MCF 10A (cell line): ENCODE measurements at places on chromosomes 7 and 10. TPM values are rescaled to one million over a fixed set of nuclear protein-coding genes. Genes with fewer than 3 reads are reported as not detected.

HKDC1 gene
- 0.68 and 1.1 TPM in 2 replicates for total RNA-seq

ELMO1 gene
- total RNA-seq, result 0.30 TPM in 1 of 2 replicates, not detected in the other

PCLO gene
- total RNA-seq, result 2.0 and 2.3 TPM in 2 replicates

FAM25C gene
- total RNA-seq, result not detected in 2 replicates

AGMO gene
- not detected in 2 replicates for total RNA-seq

ARL5B gene
- total RNA-seq, result 22.0 and 23.1 TPM in 2 replicates

TMEM229A gene
- total RNA-seq, result not detected in 2 replicates

CTBP2 gene
- total RNA-seq, result 129 and 152 TPM in 2 replicates

SUN3 gene
- 0.22 TPM in 1 of 2 replicates, not detected in the other for total RNA-seq

RSPH10B2 gene
- total RNA-seq, result not detected in 2 replicates

ACSM6 gene
- not detected in 2 replicates for total RNA-seq

SRRM3 gene
- 0.70 and 0.71 TPM in 2 replicates for total RNA-seq

VPS37D gene
- total RNA-seq, result 0.44 and 1.3 TPM in 2 replicates

COL17A1 gene
- total RNA-seq, result 514 and 563 TPM in 2 replicates

CPA4 gene
- total RNA-seq, result 1.8 and 4.3 TPM in 2 replicates

FAM180A gene
- 0.17 TPM in 1 of 2 replicates, not detected in the other for total RNA-seq

FAM171A1 gene
- 9.3 and 15.9 TPM in 2 replicates for total RNA-seq

ADCY1 gene
- 0.61 and 0.79 TPM in 2 replicates for total RNA-seq

WDFY4 gene
- total RNA-seq, result not detected in 2 replicates

TCF7L2 gene
- 25.2 and 25.7 TPM in 2 replicates for total RNA-seq

COL26A1 gene
- total RNA-seq, result not detected in 2 replicates

OGDHL gene
- 0.22 and 0.28 TPM in 2 replicates for total RNA-seq

TSPAN33 gene
- total RNA-seq, result 1.7 TPM in 2 replicates

AKR1B15 gene
- total RNA-seq, result not detected in 2 replicates

ZNF488 gene
- 0.12 TPM in 2 replicates for total RNA-seq

SPDYE16 gene
- 0.29 TPM in 1 of 2 replicates, not detected in the other for total RNA-seq

C10orf105 gene
- not detected in 2 replicates for total RNA-seq

ATP6V1F gene
- total RNA-seq, result 125 and 152 TPM in 2 replicates

AS3MT gene
- 0.25 and 0.26 TPM in 2 replicates for total RNA-seq

CDK14 gene
- 21.2 and 32.0 TPM in 2 replicates for total RNA-seq

ITGB8 gene
- total RNA-seq, result 25.0 and 38.1 TPM in 2 replicates

GATA3 gene
- total RNA-seq, result 13.1 and 14.6 TPM in 2 replicates

FAM237B gene
- total RNA-seq, result not detected in 2 replicates

VWDE gene
- total RNA-seq, result 3.0 and 3.1 TPM in 2 replicates

ENTPD1 gene
- total RNA-seq, result not detected in 2 replicates

C10orf71 gene
- total RNA-seq, result not detected in 2 replicates

ANKRD30A gene
- not detected in 2 replicates for total RNA-seq

BICC1 gene
- 7.9 and 15.6 TPM in 2 replicates for total RNA-seq

PLEKHA8 gene
- 12.0 and 16.2 TPM in 2 replicates for total RNA-seq

PRTFDC1 gene
- total RNA-seq, result not detected in 2 replicates

AFAP1L2 gene
- 5.8 and 8.5 TPM in 2 replicates for total RNA-seq

MYL10 gene
- total RNA-seq, result not detected in 2 replicates

AKR1D1 gene
- total RNA-seq, result not detected in 2 replicates

DENND2A gene
- 0.26 TPM in 1 of 2 replicates, not detected in the other for total RNA-seq

GIMAP5 gene
- total RNA-seq, result not detected in 2 replicates

PRPS1L1 gene
- total RNA-seq, result not detected in 2 replicates

ZNF655 gene
- 85.2 and 89.9 TPM in 2 replicates for total RNA-seq

CLDN4 gene
- 0.22 and 0.28 TPM in 2 replicates for total RNA-seq

BAG3 gene
- total RNA-seq, result 53.7 and 55.2 TPM in 2 replicates

CYP26C1 gene
- 0.07 and 0.14 TPM in 2 replicates for total RNA-seq

UNCX gene
- not detected in 2 replicates for total RNA-seq
